Retina (tissue), 1 donor: ENCODE measurements at places on chromosomes 4 and X.

DNA sequence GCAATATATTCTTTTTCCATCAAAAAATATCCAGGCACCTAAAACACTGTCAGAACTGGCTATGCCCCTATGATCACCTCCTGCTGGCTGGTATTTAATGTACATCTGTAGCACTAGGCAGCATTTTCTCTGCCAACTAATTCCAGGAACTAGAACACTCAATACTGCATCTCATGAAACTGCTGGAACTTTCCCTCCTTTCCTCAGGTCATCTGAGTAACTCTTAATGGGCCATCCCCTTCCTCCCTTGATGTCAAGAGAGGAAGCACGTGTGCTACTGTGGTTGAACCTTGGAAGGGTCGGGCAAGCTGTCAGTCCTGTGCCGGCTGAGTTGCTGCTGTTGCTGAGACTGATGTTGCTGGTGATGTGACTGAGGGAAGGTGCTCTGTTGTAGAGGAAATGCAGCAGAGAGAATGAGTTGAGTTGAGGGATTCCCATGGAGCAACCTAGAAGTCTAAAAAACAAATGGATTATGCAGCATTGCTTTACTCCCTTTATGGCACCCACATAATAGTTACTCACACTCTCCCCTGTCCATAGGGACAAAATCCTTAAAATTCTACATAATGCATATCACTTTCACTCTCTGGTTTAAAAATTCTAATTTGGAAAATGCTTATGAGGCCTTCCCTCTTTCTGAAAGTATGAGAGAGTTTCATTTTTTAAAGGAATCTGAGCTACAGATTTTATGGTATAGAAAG, 39.5 kb downstream of the TMEM165 start:
- DNase-seq, result no peak

- DNase-seq, result no peak
Measured at GRCh38 chrX:152614791-152615190, 22.9 kb upstream of the GABRQ start.

DNA sequence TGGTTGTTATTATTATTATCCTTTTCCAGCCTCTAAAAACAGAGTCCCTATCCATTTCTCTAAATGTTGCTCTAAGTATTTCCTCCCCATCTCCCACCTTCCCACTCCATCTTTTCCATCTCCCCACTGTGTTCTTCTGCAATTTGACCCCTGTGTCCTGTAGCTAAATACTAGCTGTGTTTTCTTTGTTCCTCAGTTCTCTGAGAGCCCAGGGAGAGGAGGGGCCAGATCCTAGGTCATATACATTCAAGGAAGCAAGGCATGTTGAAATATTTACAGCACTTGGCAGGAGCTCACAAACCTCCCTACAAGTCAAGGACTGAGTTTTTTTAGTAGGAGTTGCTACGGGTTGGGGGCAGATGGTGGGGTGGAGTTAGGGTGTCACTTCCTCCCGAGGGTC, 10.5 kb downstream of the SLC16A2 start:
- no peak for DNase-seq

DNA sequence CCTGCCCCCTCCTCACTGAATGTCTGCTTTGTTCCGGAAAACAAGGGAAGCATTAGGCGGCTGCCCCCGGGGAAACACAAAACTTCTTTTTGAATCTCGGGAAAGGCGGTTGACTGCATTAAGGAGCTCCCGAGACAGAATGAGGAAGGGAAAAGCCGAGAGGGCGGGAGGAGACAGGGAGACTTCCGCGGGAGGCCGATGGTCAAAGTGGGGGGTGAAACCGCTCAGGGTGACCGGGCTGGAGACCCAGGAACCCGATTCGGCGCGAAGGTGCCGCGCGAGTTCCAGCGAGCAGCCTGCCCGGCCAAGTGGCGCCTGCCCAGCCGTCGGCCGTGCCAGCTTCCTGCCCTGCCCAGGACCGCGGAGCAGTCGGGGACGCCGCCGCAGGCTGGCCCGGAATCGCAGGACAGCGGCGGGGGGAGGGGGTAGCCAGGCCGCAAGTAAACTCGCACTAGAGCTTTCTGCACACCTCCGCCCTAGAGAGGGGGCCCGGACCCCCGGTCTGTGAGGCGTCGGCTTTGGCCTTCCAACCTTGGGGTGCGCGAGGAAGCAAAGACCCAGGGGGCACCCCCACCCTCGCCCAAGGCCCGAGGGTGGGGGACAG, 55.1 kb upstream of the BCOR start:
- peak; percentile 70 for DNase-seq

- DNase-seq, result peak; percentile 13
Measured at GRCh38 chr4:41146196-41146595, 68.1 kb downstream of the APBB2 start.

- peak; percentile 61 for DNase-seq
Measured at GRCh38 chrX:103063191-103063845, 653 bp downstream of the BEX1 start.

- no peak for DNase-seq
Measured at GRCh38 chr4:62030958-62031357, 830.8 kb downstream of the ADGRL3 start.

GRCh38 chr4:95293014-95293413, 255.8 kb downstream of the UNC5C start:
- no peak for DNase-seq

- no peak for DNase-seq
Measured at GRCh38 chr4:118557298-118557851, 127.8 kb upstream of the METTL14 start.

DNA sequence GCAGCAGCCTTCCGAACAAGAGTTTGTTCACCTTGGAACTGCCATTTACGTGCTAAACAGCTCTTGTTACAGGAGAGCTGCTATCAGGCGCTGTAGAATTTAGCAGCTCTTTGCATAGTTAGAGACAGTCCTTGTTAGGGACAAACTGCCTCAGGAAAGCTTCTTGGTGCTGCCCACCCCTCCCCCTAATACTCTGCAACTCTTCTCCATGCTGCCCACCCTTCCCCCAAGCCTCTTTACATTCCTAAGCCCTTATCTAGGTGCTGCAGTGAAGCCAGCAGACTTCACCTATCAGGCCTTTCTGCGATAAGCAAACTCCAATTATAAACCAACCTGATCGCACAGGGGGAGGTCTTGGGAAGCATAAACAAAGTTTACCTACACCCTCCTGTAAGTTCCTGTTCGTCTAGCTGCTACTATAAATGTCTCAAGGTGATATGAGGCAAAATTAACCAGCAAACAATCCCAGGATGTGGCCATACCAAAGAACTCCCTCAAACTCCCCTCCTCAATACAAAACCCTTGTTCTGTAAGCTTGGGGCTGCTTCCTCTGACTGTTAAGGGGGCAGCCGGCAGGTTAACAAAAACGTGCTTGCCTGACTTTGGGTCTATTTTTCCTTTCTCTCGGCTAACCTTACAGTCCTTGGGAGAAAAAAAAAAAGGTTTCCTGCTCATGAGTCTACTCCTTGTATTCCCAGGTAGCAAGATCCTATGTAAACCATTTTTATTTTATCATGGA, 74.0 kb upstream of the GC start:
- DNase-seq, result no peak

- DNase-seq, result no peak
Measured at GRCh38 chrX:97616883-97617530, 733.3 kb downstream of the RPA4 start.

DNA sequence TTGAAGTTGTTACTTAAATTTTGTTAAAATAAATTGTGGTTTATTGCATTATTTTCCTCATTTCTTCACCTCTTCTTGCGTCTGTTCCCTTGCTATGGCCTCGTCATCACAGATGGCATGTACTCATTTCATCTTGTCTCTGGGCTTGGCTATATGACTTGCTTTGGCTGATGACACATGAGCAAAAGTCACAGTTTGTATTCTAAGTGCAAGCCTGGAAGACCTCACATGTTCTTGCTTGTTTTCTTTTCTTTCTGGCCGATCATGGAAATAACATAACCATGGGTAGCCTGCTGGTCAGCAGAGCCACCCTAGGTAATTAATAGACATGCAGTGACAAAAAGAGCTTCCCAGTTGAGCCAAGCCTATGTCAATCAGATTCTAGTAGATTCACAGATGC, 527.9 kb downstream of the SPRY1 start:
- no peak for DNase-seq

- DNase-seq, result no peak
Measured at GRCh38 chr4:138519436-138519835, 277.3 kb upstream of the SLC7A11 start.

DNA sequence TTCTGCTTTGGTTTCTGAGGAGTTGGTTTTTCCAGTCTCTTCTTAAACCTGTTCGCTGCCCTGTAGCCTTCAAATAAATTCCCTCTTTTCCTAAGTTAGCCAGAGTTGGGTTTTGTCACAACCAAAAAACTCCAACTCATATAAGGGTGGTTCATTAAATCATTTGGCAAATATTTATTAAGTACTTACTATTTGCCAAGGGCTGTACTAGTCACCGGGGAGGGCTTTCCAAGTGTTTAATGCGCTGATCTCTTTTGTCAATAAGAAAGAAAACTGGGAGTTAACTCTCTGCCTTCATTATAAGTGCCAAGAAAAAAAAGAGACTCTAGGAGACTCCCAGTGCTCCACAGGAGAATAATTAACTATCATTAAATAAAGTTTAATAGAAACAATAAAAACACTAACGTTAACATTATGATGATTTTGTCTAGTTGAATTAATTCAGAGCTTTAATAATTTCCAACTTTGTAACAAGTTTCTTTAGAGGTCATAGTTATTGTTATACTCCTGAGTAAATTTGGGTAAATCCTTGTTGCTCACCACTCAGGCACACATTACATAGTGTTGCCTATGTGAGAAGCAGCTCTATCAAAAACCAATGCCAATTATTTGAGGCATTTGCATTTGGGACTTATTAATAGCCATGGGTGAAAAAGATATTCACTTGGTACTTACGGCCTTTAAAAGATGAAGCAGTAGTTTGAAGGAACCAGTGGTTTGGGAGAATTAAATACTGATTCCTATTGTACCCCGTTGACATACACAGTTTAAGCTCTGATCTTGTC, 122.5 kb upstream of the TEX13D start:
- DNase-seq, result no peak

GRCh38 chr4:99457270-99457669, 22.1 kb upstream of the ADH7 start:
- DNase-seq, result no peak

- DNase-seq, result peak; percentile 9
Measured at GRCh38 chr4:159105761-159106243, 2.9 kb downstream of the RAPGEF2 start.

GRCh38 chrX:121570072-121570841, 522.8 kb downstream of the GLUD2 start:
- no peak for DNase-seq

DNA sequence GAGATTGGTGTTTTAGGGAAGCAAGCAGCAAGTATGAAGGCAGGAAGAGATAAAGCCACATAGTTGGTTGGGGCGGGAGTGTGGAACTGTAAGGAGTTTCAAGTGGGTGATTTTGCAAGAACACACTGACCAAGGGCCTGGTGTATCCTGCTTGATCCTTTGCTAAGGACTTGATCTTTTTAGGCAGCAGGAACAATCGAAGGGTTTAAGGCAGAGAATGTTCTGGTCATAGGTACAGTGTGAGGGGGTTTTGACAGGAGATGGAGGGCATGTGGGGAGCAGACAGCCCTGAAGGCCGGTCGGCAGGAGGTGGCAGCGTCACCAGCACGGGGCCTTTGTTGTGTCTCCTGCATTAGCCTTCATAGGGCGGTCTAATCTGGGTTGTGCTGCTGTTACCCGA, 54.7 kb downstream of the FAM193A start:
- DNase-seq, result peak; percentile 52

DNA sequence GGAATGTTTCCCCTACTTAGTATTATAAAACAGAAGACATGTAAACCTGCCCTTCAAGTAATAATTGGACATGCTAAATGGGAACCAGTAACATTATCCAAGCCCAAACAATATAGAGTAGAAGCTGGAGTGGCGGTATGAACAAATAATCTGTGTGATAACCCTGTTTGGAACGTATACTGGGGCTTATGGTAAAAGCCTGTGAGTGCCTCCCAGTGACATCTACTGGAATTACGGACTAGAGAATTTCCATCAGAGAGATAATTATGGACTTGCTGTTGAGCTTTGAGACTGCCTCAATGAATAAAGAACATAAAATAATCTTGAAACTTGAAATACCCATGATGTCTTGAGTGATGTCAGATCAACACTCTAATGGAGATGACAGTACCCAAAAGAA, 406.3 kb upstream of the GRIA3 start:
- DNase-seq, result no peak

DNA sequence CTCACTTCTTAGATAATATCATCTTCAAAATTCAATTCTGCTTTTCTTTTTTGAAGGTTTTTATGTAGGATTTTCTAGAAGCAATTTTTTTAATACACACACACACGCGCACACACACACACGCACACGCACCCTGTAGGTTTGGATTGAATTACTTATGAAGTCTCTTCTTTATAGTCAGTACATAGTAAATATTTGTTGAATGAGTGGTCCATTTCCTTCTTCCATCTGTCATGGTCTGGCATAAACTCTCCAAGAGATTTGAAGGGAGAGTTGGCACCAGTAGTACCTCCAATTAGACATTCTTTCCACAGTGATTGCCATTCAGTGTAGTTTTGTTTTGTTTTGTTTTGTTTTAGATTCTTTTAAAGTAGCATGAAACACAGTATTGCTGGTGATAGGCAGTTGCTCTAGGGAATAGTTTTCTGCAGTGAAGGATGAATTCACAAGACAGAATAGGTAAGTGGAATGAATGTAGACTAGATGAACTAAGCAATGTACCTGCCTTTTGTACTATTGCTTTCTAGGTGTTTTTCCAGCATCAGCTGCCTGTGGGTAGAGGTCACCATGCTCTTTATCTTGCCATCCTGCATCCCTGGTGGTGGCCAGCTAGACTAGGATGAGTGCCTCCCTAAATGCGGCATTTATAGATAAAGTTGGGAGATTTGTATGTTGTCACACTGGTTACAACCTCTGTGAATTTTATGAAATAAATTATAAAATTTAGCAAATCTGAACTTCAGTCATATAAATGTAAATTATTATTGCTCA, 20.5 kb downstream of the PDLIM5 start:
- DNase-seq, result no peak

DNA sequence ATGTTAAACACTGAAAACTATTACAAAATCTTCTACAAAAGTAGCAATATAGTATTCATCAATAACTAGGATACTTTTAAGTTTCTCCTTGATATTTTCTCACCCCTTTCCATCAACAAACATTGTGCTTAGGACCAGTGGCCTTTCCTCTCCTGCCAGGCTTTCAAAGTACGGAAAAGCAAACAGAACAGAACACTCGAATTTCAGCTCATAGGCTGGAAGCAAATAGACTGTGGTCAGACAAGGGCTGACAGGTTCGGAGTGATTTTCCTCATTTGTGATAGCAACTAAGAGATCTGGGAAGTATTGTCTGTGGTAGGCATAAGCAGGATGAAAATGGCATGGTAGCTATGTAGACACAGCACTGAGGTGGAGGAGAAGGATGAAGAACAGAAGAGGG, 68.6 kb upstream of the SORBS2 start:
- no peak for DNase-seq

GRCh38 chr4:7801001-7801400, 138.7 kb downstream of the AFAP1 start:
- DNase-seq, result no peak
